ENCODE measurements at places on chromosomes 13 and 19.

DNA sequence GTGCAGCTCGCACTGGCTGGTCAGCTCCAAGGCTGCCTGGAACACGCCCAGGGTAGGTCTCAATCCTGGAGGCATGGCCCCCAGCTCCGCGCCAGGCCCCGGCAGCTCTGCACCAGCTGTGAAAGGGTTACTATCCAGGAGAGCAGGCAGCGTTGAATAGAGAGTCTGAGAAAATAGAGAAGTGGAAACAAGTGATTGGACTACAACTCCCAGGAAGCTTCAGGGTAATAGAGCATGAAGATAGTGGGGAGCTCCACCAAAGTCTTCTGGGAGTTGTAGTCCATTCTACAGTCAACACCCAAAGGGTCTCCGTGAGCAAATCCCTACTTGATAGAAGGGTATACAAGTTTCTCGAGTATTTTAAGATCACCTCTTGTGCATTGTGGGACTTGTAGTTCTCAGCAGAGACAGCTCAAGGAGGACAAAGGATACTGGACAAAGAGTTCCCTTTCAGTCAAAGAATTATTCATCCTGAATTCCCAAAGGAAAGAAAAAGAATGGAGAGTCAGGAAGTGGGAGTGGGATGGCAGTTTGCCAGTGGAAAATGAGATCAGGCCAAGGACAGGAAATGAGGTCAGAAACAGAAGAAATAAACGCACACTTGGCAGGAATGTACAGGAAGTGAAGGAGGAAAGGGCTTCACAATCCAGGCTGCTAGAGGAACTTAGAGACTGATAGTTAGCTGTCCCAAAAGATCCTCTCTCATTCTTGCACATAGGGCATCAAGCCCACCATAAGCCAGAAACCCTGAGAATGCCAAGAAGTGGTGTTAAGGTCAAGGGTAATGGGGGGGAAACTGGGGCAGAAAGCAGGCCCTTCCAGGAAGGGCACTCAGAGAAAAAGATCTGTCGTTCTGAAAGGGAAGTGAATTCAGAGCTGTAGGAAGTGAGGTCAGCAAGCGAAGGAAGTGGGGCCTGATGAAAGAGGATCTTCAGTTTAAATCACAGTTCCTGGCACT, 5.5 kb upstream of the MAMSTR start:
- DNase-seq: peak; percentile 95

DNA sequence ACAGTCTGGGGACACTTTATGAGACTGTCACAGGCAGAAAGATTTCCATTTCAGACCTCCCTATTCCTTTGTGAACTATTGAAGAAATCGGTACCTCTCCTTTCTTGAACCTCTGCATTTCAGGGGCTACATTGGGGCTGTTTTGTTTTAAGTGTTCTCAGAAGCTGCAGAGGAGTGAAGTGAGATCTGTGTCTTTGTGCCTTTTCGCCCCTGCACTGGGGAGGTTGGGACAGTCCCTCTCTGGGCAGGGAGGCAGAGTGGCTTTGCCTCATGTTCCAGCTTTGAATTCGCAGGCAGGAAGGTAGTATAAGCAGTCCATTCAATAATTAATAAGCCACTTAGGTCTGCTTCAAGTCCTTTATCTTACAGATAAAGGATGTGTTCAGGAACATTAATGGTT, 9.5 kb upstream of the AMER2 start:
- no peak for DNase-seq

- no peak for DNase-seq
Measured at GRCh38 chr19:27770095-27770494, 1442.9 kb downstream of the UQCRFS1 start.

DNA sequence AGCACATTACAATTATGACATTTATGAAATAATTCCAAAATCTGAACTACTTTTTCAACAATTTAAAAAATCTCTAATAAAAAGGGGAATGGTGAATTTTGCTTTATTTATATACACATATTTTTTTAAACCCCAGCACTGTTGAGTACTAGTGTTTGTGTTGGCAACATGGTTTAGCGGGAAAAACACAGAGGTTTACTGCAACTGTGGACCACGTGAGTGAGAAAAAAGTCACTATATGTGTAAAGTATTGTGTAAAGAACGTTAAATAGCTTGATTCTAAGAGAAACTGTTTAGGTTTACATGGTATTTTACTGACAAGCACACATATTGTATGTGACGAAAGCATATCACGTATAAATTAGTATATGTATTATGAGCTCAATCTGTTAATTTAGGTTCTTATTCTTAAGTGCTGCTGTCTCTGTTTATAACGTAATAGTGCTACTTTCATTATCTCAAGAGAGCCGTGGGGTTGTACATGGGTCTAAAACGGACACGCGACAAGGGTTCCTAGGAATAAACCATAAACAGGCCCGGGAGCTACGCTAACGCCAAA, 617 bp downstream of the SKA3 start:
- DNase-seq: peak; percentile 4

GRCh38 chr13:61415058-61415721, 459 bp downstream of the PCDH20 start:
- no peak for DNase-seq

- no peak for DNase-seq
Measured at GRCh38 chr19:50897612-50898011, 13.6 kb downstream of the KLK4 start.

DNA sequence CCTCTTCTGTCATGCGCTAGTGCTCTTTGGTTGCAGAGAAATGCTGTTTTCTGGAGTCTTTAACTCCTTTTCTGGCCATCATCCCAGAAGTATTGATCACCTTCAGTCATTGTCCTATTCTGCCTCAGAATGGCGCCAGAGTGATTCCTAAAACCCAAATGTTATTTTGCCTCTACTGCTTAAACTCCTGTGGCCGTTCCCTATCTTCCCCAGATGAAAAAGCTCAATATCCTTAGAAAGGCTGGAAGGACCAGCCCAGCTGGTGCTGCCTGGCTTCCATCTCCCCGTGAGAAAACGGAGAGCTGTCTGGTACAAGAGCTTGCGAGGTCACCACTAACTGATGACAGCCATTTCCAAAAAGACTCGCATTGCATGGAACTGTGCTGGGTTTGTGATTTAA, 179.1 kb downstream of the RBM26 start:
- no peak for DNase-seq

GRCh38 chr19:42427313-42427712, at the start of gene LIPE:
Gene LIPE (minus strand): TSS chr19:42427388. CDS start chr19:42427149, 239 bp downstream.
- DNase-seq: no peak

- DNase-seq: no peak
Measured at GRCh38 chr19:12891553-12892021, 627 bp downstream of the GCDH start.

GRCh38 chr19:55258476-55258827, 365 bp downstream of the PPP6R1 start:
- DNase-seq: no peak

DNA sequence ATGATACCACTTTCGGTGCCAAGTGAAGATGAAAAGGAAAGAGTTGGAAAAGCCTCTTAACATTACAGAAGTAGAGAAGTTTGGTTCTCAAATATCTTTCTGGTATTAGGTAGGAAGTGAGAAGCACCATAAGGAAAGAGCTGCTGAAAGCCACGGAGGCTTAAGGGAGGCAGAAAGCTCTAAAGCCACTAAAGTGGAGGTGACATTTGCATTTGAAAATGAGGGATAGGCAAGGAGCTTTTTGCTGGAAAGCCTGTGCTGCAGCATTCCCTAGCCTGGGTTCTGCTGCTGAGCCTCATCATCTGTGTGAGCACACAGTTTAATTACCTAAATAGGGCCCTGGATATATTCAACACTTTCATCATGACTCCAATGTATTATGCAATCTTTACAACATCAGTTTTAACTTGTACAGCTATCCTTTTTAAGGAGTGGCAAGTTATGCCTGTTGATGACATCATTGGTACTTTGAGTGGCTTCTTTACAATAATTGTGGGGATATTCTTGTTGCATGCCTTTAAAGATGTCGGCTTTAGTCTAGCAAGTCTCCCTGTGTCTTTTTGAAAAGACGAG, 315.4 kb downstream of the RBM26 start:
- DNase-seq: no peak

DNA sequence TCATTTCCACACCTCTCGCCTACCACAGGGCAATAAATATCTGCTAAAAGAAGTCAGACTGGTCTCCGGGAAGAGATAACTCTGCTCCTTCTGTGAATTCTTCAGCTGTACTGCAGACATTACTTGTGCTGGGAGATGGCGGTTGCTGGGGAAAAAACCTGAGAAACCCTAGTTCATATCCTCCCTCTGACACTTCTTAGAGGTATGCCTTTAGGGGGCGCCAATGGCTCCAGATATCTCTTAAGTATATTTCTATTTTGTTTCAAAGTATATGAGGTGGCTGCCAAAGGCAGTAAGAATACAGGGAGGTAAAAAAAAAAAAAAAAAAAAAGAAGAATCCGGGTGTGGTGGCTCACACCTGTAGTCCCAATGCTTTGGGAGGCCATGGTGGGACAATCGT, 175.2 kb downstream of the PAN3 start:
- DNase-seq: peak; percentile 26

GRCh38 chr19:14433554-14434501, 722 bp downstream of the PKN1 start:
- DNase-seq: no peak

GRCh38 chr19:23800271-23800670, 41.6 kb upstream of the ZNF681 start:
- DNase-seq: no peak

GRCh38 chr13:113886561-113887112, 22.8 kb upstream of the GAS6 start:
- no peak for DNase-seq

DNA sequence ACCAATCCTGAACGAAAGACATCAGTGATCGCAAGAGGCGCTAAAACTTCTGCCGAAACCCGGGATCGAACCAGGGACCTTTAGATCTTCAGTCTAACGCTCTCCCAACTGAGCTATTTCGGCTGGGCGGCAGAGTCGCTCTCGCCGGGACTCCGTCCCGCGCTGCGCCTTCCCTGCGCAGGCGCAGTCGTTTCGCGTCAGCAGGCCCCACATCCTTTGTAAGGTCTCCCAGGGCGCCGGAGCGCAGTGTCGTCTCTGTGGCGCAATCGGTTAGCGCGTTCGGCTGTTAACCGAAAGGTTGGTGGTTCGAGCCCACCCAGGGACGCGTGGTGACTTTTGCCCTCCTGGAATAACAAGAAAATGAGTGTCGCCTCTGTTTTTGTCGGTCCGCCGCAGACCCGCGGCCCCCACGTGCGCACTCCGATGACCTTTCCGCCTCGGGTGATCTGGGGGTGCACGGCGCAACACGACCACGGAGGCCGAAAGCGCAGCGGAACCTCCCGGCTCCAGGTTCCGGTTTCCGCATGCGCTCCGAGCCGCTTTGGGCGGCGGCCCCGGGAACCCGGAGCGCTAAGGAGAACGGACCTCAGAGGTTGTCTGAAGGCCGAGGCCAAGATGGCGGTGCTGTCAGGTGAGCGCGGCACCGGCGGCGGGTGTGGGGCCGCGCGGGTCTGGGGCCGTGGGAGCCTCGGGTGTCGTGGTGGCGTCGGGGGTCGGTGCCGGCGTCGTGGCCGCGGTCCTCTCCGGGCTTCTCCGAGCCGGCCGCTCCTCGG, at the start of gene NDUFS7:
NDUFS7 (plus strand) TSS at position 596 of the 773 bp plus-strand sequence; CDS start at position 616, 20 bp downstream.
- peak; percentile 88 for DNase-seq

DNA sequence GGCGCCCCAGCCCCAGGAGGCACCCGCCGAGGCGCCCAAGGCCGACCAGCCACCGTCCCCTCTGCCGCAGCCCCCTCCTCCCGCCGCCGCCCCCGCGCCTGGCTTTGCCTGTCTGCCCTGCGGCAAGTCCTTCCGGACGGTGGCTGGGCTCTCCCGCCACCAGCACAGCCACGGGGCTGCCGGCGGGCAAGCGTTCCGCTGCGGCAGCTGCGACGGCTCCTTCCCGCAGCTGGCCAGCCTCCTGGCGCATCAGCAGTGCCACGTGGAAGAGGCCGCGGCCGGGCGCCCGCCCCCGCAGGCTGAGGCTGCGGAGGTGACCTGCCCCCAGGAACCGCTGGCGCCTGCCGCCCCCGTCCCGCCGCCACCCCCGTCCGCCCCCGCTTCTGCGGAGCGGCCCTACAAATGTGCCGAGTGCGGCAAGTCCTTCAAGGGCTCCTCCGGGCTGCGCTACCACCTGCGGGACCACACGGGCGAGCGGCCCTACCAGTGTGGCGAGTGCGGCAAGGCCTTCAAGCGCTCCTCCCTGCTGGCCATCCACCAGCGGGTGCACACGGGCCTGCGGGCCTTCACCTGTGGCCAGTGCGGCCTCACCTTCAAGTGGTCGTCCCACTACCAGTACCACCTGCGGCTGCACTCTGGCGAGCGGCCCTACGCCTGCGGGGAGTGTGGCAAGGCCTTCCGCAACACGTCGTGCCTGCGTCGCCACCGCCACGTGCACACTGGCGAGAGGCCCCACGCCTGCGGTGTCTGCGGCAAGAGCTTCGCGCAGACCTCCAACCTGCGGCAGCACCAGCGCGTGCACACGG, 2.6 kb upstream of the NAT14 start:
- no peak for DNase-seq

DNA sequence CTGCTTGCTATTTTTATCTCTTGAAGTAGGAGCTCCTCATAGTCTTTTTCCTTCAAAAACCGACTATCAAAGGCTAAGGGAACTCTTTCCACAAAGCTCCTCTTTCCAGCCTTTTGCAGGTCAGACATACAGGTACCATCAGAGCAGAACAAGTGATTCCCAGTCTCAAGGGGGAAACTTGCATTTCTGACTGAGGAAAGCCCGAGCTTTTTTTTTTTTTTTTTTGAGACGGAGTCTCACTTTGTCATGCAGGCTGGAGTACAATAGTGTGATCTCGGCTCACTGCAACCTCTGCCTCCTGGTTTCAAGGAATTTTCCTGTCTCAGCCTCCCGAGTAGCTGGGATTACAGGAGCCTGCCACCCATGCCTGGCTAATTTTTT, 32.0 kb downstream of the RUBCNL start:
- no peak for DNase-seq

DNA sequence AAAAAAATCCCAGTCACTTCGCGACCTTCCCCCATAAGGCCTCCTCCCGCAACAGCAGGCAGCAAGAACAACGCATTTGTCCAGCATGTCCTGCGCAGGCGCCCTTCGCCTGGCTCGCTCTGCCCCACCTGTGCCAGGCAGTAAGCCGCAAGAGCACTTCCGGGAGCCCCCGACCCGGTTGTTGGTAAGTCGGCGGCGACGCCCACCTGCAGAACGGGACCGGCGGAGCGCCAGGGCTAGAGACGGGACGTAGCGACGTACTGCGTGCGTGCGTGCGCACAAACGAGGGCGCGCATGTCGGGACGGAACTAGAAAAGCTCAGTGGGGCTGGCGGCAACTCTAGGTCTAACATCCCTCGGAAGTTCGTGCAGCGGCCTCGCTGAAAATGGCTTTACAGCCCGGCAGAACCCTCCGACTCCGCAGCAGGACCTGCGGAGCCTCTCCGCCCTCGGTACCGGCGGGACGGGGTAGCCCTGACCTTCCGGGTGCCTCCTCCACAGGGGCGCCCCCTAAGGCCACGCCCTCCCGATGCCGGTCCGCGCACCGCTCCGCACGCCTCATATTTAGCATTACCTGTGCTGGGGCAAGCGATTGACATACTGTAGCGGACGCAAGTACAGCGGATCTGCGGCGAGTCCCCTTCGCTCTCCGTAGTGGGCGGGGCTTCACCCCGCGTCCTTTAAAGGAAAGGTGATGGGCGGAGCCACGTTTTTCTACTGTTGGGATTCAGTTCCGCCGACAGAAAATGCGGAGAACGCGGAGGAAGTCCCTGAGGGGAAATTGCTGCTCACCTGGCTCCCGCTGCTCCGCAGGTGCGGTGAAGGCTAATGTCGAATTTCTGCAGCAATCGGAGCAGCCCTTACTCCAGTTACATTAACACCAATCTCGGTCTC, at the start of gene MTIF3:
MTIF3 (minus strand) TSS at position 629 of the 893 bp plus-strand sequence. CDS start 10,116 bp downstream, outside the sequence.
- DNase-seq: peak; percentile 90

- peak; percentile 74 for DNase-seq
Measured at GRCh38 chr19:39406656-39407409, at the start of gene ZFP36. Gene ZFP36 (plus strand): TSS chr19:39406847. CDS start chr19:39406905, 58 bp downstream.

All from fibroblast of upper back skin (primary cell).